Hypothalamus (tissue), 51 donors: ENCODE measurements at places on chromosomes 2 and 18.

- no peak for DNase-seq
Observed at GRCh38 chr2:55001716-55002115, 48.5 kb downstream of the RTN4 start.

DNA sequence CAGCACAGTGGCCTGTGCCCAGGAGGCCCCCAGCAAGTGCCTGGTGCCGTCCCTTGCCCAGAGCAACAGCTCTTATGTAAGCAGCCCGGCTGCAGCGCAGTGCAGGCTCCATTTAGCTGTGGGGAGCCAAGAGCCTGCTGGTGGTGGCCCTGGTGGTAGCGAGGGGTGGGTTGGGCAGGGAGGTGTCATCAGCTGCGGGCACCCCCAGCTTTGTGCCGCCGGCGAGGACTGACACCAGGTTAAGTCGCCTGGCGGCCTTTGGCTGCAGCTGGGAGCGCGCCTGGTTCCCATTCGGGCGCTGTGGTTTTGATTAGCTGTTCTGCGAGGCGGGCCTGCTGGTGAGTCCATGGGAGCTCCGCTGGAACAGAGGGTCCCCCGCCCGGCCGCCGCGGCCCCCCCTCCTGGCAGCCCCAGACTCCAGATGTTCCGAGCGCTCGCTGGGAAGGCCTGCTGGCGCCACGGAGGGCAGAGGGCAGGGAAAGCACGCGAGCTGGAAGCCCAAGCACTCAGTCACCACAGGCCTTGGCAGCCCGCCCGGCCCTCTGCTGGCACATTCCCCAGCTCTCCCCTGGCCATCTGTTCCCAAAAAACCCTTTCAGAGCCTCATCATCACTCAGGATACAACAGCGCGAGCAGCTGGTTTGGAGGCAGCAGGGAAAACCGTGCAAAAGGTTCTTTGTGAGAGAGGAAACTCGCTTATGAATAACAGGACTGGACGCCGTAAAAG, 18.4 kb downstream of the ATOH8 start:
- DNase-seq, result peak; percentile 98

DNA sequence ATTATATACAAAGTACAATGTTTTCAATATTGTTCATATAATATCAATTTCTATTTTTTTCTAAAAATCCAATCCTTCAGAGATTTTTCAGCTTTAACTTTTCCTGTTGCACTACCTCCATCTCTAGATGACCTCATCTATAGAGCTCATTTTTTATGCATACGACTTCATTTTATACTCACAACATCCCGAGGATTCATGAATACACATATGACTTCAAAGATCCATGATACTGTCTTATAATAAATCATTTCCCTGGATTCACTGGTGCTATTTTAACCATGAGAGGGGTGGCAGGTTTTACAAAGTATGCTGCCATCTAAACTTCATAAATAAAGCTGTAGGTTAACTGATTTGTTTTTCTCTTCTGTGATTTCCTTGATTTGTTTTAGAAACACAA, 694.6 kb downstream of the EPHA4 start:
- DNase-seq, result no peak

- DNase-seq, result no peak
Observed at GRCh38 chr2:16620590-16620989, 45.0 kb downstream of the CYRIA start.

DNA sequence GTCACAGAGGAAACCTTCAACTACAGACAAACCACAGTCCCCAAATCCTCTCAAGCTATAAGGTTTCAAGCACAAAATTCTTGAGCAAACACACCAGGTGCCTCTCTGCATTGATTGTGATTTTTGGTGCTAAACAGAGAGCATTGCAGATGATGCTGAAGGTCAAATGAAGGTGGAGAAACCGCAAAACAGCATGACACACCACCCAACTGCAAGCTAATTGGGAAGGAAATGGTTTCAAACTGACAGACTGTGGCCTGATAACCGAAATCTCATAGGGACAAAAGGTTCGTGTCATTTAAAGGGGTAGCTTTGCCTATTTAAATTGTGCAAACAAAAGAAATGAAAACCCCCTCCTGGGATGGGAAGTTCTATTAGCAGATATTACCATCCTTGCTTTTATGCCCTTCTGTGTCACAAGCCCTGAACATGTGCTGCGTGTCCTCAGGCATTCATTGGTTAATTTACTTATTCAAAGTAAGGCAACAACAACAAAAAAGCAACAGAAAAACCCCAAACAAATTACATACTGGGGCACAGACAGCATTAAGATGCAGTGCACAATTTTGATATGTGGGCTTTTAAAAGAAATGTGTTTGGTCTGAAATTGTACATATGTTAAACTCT, 154.9 kb downstream of the AQP4 start:
- no peak for DNase-seq

- no peak for DNase-seq
Observed at GRCh38 chr2:131033786-131034121, 59.5 kb downstream of the FAM168B start.

- no peak for DNase-seq
Observed at GRCh38 chr2:46181789-46182530, 115.2 kb upstream of the EPAS1 start.

GRCh38 chr2:118091140-118091478, 2.8 kb downstream of the INSIG2 start:
- no peak for DNase-seq

DNA sequence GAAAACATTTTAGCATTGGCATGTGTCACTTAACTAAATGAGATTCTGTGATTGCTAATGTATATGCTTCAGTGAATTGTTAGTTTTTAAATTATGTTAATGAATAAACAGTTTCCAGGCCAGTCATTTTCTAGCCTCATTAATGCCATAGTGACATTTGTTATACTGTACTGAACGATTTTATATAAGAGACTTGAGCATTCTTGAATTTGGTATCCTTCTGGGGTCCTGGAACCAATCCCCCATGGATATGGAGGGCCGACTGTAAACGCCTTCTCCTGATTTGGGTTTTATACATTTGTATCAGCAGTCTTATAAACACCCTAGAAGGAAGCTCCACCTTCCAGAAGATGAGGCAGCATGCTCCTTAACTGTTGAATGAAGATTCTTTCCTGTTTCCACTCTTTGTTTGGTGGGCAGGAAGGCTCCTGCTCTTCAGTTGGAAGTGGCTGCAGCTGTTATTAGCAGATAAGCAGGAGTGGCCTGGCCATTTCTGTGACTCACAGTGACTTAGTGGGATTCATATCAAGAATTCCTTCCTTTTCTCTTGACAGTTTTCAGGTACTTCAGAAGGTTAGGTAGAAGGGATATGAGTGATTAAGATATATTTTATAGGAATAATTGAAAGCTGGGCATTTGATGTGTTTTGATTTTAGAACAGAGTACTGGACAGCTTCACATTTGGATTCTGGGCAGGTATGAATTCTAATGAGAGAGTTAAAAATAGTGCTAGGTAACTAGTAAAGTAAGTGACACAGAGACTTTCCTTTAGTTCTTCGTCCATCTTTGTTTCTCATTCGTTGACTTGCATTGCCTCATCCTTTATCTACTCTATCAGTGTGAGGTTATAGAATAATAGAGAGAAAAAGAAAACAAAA, 124.9 kb downstream of the PLCL1 start:
- no peak for DNase-seq

DNA sequence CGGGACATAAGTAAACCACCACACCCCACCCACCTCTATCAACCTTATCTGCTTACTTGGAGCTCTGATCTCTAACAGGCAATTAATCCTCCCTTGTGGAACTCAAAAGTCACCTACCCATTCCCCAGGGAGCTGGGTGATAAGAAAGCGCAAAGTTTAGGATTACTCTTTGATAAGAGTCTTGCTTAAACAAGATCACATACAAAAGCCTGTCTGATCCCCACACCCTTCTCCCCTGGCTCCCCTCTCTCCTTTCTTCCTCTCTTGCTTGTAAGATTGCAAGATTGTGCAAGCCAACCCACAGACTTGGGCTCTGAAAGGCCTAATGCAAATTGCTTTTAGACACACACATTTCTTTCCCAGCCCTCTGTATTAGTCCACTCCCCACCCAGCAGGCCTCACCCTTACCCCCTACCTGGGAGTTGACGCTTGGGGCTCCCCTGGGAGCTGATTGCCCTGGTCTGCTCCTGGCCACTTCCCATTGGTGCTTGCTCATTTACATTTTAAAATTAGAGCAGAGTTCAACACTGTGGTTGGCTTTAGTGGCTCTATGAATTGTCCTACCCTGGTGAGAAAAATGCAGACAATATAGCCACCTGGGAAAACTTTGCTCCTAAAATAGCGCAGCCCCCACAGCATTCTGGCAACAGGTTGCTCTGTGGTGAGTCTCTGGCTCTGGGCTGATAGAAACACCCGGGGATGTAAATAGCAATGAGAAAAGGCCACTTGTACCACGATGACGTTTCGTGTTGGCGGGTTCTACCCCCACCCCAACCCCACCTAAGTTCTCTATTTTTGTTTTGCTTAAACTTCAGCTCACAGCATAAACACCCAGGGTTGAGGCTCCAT, 92.8 kb upstream of the MSH2 start:
- peak; percentile 70 for DNase-seq

DNA sequence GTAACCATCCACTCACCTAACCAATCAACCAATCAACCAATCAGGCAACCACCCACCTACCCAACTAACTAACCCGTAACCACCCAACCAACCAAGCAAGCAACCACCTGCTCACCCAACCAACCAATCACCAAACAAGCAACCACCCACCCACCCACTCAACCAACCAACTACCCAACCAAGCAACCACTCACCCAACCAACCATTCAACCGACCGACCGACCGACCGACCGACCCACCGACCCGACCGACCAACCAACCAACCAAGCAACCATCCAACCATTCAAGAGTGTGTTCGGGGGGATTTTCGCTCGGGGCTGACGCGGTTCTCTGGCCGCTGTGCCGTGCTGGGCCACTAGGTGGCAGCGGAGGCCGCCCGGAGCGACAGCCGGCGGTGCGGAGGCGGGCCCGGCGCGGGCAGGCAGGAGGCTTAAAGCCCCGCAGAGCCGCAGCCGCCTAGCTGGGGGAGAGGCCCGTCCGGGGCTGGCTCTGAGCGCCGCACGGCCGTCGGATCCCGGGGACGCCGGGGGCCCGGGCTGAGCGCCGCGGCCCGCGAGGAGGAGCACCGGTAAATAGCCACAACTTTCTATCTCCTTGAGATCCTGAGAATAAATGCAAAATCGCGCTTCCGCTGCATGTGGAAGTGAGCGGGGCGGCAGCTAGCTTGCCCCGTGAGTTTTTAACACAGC, at the start of gene MC5R:
MC5R (plus strand) TSS at position 443 of the 689 bp plus-strand sequence. CDS start 1,617 bp downstream, outside the sequence.
- peak; percentile 21 for DNase-seq

DNA sequence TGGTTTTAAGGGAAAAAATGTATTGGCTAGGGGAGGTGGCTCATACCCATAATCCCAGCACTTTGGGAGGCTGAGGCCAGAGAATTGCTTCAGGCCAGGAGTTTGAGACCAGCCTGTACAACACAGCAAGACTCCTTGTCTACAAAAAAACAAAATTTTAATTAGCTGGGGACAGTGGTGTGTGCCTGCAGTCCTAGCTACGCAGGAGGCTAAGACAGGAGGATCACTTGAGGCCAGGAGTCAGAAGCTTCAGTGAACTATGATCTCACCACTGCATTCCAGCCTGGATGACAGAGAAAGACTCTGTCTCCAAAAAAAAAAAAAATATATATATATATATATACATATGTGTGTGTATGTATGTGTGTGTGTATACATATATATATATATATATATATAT, 18.5 kb downstream of the CCDC88A start:
- no peak for DNase-seq

DNA sequence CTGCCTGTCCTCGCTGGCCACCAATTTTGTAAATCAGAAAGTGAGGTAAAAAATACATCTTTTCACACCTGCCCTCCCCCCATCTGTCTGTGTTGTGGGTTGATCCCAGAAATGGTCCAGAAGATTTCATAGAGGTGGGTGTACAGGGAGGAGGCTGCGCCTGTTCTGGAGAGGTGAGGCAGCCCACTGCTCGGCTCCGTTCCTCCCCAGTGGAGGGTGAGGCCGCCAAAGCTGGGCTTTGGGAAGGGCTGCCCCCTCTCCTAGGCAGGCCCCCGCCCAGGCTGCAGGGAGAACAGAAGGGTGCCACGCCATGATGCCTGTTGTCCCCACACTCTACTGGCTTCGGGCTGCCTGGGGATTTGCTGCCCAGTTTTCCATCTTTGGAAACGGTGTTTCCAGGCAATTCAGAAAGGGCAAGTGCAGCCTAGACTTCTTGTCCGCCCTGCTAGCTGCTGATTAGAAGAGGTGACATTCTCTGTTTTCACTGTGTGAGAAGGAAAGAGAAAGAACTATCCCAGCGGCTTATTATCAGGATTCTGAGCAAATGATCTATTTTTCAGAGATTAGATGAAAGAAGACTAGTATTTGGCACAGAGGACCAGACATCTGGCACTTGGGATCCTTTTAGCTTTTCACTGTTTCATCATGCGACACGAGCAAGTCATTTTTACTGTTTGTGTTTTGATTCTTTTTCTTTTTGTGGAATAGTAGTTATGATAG, 18.7 kb downstream of the SMARCAL1 start:
- no peak for DNase-seq

- no peak for DNase-seq
Observed at GRCh38 chr2:23093513-23093912, 291.5 kb upstream of the KLHL29 start.

- DNase-seq, result no peak
Observed at GRCh38 chr2:117562654-117563053, 251.8 kb upstream of the DDX18 start.

GRCh38 chr2:200077210-200077650, 121.8 kb downstream of the MAIP1 start:
- no peak for DNase-seq

DNA sequence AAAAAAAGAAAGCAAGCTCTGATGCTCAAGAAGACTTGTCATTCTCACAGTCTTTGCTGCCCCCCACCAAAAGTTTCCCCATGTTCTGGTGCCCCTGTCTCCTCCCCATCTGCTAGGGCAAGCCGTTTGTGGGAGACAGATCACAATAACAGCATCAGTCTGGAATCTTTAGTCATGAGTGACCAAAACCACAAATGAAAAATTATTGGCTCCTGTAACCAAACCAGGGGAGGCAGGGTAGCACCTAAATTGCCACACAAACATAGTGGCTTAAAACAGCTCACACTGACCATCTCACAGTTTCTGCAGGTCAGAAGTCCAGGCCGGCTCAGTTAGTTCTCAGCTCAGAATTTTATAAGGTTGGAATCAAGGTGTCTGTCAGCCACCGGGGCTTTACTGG, 9.1 kb upstream of the B3GNT7 start:
- DNase-seq, result no peak

- DNase-seq, result no peak
Observed at GRCh38 chr18:27413495-27414401, 228.6 kb upstream of the CHST9 start.

DNA sequence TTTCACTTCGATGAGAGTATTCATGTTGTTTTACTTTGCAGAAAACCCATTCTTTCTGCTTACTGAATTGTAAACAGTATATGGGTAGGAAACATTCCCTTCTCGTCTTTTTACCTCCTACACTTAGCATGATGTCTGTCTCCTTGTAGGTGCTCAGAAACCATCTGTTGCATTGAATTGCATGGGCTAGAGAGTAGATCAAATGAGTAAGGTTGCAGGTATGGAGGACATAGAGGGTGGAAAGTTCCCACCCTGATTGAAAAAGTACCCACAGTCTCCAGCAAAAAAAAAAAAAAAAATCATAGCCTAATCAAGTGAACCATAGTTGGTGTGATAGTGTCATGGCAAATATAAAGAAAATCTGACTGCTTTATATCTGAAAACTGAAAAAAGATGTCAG, 1.7 kb downstream of the CYTIP start:
- no peak for DNase-seq
